ENCODE measurements at places on chromosomes 5 and 9. TPM values are rescaled to one million over a fixed set of nuclear protein-coding genes. Genes with fewer than 3 reads are reported as not detected.

CENPK gene
- total RNA-seq, result 2.3 TPM

LVRN gene
- total RNA-seq, result 0.49 TPM

GRCh38 chr9:131693651-131694597 lies 46.0 kb downstream of the RAPGEF1 start:
- no peak for DNase-seq

FRMPD1 gene
- total RNA-seq, result not detected

ACOT12 gene
- total RNA-seq, result not detected

SPATA6L gene
- total RNA-seq, result 23.1 TPM

NPR3 gene
- 1.4 TPM for total RNA-seq

- DNase-seq, result no peak
These were observed 502.3 kb downstream of the DIRAS2 start for GRCh38 chr9:90140131-90140818.

DNA sequence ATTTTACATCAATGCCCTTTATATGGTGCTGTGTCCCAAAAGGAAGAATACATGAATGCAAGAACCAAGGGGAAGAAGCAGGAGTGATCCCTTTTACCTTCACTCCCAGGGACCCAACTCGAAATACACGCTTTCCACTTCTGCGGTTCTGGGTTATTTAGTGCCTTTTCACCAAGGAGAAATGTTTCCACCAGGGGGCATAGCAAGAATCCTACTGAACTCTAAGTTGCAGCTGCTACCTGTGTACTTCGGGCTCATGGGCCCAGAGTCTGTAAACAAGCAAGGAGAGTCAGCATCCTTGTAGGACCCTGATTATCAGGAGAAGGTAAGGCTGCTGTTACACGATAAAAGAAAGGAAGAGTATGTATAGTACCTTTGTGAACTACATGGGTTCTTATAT lies 45.7 kb downstream of the DPYSL3 start:
- no peak for DNase-seq

GRCh38 chr5:57157131-57157530 lies 16.7 kb upstream of the GPBP1 start:
- DNase-seq, result no peak

DNA sequence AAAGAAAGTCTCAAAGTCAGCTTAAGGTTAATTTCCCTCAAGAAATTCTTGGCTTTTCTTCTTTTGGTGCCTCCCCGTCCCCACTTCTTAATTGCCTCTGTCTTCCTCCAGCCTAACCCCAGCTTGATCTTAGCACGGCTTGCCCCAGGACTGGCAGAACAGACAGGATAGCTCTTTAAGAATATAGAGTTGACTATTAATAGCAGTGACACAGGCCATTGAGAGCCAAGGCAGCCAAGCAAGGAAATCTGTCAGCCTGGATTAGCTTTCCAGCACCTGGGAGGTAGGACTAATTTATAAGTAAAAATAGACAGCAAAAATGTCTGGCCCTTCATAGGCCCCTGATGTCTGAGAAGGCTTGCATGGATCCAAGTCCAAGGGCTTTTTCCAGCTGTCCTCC lies 384.6 kb upstream of the SLC30A5 start:
- DNase-seq, result no peak

GRCh38 chr5:131430794-131431193 lies 166.9 kb downstream of the CDC42SE2 start:
- DNase-seq, result no peak

- DNase-seq, result no peak
These were observed 21.1 kb upstream of the C5orf24 start for GRCh38 chr5:134824681-134825080.

DNA sequence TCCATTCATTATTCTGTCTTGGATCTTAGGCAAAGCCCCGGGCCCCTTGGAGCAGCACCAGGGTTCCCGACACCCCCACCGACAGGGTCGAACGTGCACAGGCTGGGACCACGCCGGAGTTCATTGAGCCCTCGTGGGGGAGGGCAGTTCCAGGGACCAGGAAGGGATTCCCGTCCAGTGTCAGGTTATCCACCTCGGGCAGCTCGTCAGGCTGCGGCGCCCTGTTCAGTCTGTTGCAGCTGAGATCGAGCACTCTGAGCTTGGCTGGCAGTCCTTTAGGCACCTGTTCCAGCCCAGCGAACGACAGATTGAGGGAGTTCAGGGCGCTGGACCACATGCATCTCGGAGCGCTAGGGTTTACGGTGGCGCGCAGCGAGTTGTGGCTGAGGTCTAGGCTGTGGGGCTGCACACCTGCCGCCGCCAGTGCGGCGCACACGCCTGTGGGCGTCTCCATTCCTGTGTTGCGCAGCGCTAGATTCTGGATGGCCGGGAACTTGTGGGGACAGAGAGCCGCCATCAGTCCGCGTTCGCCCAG lies 1.1 kb downstream of the CD14 start:
- DNase-seq, result no peak

GFI1B gene
- total RNA-seq, result not detected

GPR151 gene
- total RNA-seq, result not detected

- DNase-seq, result no peak
These were observed 44.6 kb upstream of the TMC1 start for GRCh38 chr9:72476617-72477437.

DNA sequence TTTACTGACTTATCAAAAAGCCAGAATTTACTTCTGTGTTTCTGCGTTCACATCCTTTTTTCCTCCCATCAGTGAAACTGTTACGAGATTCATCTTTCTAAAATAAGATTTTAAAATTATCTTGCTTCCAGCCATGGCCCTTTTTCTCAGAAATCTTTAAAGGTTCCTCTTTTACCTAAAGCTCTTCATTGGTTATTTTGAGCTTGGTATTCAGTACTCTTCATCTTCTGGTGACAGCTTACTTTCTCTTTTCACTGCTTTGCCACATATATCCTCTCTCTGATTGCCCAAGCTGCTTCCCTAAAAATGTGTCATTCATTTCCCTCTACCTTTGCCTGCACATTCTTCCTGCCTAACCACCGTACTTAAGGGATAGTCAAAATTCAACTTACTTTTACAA lies 32.3 kb downstream of the TGFBR1 start:
- no peak for DNase-seq

GRCh38 chr5:24497145-24497544 lies 147.6 kb downstream of the CDH10 start:
- DNase-seq, result no peak

C5orf52 gene
- total RNA-seq, result not detected

DNA sequence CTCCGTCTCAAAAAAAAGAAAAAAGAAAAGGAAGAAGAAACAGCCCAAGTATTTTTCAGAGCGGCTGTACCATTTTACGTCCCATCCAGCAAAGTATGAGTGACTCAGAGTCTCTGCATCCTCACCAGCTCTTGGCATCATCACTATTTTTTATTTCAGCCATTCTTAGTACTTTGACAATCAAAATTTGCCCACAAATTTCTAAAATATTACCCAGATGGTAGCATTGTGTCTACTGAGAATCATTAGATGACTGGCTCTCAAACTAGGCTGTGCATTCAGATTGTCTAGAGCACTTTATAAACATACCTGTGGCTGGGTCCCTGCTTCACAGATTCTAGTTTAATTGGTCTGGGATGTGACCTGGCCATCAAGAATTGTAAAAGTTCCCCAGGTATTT lies 21.6 kb upstream of the MELK start:
- no peak for DNase-seq

- no peak for DNase-seq
These were observed 297.8 kb downstream of the CWC27 start for GRCh38 chr5:65066387-65067146.

UBE2QL1 gene
- total RNA-seq, result 0.49 TPM

DNA sequence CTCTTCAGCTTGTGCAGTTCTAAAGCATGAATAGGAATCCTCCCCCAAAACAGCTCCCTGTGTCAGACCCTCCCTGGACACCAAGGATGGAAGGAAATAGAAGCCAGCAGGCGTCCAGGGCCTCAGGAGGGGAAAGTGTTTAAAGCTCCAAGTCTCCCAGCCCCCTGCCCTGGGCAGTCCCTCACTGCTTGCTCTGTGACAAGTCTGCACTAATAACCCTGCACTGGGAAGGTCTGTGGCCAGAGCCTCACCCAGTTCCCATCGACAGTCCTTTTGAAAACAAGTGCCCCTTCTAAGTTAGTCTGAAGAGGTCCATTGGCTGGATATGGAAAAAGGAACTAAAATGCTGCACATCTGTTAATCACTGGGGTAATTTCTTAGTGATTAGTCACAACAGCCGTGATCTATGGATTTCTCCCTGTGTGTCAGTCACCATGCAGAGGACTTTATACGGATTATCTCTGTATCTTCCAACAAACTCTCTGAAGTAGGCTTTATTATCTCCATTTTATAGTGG lies 195.3 kb downstream of the FBXL7 start:
- DNase-seq, result no peak

DNA sequence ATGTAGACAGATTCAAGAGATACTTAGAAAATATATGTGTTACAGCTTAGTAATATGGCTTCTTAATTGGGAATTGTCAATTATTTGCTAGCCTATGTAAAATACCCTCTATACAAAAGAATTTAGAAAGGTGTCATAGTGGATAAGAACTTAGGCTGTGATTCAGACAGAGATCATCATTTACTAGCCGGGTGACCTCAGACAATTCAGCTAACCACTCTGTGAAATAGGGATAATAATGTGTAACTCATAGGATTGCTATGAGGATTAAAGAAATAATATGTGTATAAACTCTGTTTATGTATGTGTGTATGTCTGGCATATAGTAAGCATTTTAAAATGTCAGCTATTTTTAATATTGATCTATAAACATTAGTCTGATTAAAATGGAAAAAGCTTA lies 5.9 kb upstream of the LARS1 start:
- no peak for DNase-seq

DNA sequence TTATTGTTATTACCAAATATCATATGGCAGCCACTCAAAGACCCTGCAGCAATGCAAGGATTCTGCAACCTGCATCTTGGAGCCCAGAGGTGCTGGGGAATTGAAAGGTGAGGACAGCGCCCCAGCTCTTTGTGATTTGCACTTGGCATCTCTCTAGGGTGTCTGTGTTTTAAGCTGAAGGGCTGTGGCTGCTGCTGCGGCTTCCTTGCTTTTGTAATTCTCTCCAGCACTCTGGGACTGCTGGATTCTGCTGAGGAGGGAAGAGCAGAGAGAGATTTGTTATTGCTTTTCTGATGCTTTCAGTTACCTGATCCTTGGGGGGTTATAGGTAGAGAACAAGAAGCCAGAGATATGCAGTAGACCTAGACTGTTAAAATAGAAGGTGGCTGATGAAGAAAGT lies 562.4 kb downstream of the EBF1 start:
- DNase-seq, result no peak

MYMK gene
- not detected for total RNA-seq

SLCO6A1 gene
- total RNA-seq, result not detected

SLC34A1 gene
- total RNA-seq, result not detected

GRCh38 chr9:92186631-92187030 lies 71.4 kb upstream of the SPTLC1 start:
- DNase-seq, result no peak

GRCh38 chr9:77832639-77833038 lies 184.5 kb upstream of the GNA14 start:
- DNase-seq, result no peak

PTPN3 gene
- 36.4 TPM for total RNA-seq

GCNT4 gene
- 17.8 TPM for total RNA-seq

- DNase-seq, result no peak
These were observed 296.1 kb downstream of the NDUFS4 start for GRCh38 chr5:53856506-53856905.

- no peak for DNase-seq
These were observed 27.7 kb downstream of the HMGCR start for GRCh38 chr5:75364571-75365280.

CCNH gene
- total RNA-seq, result 68.6 TPM

FBXL17 gene
- 27.1 TPM for total RNA-seq

DNA sequence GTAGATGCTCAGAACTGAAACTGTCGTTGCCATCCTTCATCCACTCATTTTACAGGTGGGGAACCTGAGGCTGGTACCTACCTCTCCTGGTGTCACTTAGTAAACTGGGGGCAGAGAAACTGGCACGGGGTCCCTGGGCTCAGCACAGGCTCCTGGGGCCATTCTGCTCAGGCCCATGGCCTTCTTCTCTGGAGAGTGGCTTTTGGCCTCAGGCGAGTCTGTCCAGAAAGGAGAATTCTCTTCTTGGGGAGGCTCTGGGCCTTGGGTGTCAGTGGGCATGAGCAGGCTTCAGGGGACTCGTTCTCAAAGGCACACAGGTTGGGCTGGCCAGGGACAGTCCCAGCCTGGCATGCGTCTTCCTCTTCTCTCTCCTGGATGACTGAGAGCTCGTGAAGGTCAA lies 24.6 kb downstream of the COL5A1 start:
- no peak for DNase-seq

MARVELD2 gene
- 32.4 TPM for total RNA-seq

NIPAL4 gene
- 49.8 TPM for total RNA-seq

GRCh38 chr9:133188006-133188842 lies 20.8 kb downstream of the OBP2B start:
- no peak for DNase-seq

GRCh38 chr9:117095081-117095480 lies 319.8 kb downstream of the ASTN2 start:
- DNase-seq, result no peak

DNA sequence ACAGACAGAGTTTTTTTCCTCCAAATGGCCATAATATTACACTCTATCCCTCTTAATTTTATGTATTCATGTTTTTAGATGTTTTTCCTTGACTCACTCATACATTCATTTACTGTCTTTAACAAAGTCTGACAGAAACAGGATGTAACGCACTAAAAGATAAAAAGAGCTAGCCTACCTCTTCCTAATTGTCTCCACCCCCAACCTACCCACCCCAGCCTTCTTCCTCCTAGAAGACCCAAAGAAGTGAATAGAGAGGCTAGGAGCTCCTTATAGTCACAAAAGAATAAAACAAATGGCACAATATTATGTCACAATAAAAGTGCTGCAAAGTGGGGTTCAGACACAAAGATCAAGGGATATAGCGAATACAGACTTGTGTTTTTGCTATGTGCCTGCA lies 719 bp downstream of the NOL8 start:
- no peak for DNase-seq

DNA sequence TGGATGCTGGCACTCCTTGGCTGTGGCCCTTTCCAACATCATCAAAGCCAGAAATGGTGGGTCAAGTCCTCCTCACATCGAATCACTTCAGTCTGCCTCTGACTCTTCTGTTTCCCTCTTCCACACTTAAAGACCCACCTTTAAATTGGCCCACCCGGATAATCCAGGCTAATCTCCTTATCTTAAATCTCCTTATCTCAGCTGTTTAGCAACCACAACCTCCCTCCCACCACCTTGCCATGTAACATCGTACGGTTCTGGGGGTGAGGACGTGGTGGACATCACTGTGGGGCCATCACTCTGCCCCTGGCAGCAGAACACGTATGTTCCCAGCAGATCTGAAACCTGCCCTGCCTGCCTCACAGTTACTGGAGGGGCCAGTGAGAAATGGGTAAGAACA lies 11.5 kb downstream of the IGFBPL1 start:
- DNase-seq, result no peak

- DNase-seq, result no peak
These were observed 68.2 kb upstream of the APC start for GRCh38 chr5:112669328-112669963.

- no peak for DNase-seq
These were observed 56.1 kb downstream of the ANKRD55 start for GRCh38 chr5:56176871-56177533.

- DNase-seq, result no peak
These were observed 21.8 kb downstream of the TNIP1 start for GRCh38 chr5:151058891-151059489.

GRCh38 chr5:83011985-83012384 lies 65.2 kb downstream of the TMEM167A start:
- DNase-seq, result no peak

DNAH5 gene
- 13.3 TPM for total RNA-seq

LHX3 gene
- total RNA-seq, result not detected

Measured in ureter (tissue), 1 donor.